ENCODE measurements at places on chromosomes 12 and 14.

DNA sequence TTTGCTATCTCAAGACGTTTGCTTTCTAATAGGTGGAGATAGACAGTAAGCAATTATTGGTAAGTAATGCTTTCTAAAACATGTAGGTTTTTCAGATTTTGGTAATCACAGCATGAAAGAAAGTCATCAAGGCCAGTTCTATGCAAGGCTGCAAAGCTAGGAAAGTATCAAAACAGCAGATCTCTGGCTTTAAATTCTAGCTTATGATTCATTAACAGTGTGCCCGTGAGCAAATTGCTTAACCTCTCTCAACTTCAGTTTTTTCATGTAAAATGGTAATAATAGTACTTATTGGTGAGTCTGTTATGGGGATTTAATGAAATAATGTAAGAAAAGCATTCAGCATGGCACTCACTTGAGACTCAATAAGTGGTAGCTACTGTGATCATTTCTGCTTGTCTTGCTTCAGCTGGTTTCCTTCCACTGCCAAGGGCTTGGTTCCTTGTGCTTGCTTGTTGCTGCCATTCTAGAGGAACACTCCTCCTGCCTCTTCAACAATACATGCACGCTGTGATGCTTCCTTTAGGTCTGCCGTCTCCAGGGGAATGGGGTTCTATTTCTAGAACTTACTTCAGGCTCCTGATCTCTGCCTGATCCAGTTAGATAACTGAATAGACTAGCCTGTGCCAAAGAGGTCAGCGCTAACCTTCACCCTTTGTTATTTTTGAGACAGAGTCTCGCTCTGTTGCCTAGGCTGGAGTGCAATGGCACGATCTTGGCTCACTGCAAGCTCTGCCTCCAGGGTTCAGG is 88.4 kb downstream of the CAND1 start:
- no peak for DNase-seq

DNA sequence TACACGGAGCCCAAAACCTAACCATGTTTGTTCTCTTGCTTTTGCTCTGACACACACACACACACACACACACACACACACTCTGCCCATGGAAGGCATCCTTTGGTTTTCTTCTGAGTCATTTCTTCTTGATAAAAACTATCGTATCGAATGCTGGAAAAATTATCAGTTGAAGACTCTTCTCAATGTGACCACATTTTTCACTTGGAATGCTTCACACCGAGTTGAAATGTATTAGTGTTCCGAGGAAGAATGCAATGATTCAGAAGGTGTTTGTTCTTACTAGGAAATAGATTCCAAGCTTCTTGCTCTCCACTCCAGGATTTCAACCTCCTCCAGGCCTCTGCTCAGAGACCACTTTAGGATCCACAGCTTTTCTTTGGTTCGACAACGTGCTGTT is 226.3 kb downstream of the MON2 start:
- DNase-seq, result no peak

GRCh38 chr12:29226616-29227015 is 77.5 kb downstream of the FAR2 start:
- no peak for DNase-seq

DNA sequence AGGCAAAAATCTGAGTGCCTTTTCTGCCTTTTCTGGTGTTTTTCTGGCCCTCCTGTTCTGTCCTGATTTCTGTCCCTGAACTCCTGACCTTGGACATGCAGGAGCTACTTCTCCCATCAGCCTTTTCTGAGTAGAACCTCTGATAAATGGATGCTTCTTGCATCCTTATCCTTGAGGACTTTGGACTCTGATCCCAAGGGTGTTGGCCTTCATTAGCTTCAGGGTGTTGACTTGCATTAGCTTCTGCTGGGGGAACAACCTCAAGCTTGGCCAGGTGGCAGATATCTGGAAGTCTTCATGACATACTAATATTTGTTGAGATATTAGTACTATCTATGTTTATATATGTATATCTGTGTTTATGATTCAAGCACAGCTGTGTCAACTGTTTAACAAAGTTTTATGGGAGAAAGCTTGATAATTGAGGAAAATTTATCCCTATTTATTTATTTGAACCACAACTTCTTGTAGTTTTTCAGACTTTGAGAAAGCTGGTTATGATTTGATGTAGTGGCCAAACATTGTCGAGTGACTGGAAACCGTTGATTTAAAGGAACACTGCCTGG is 124.3 kb downstream of the CHST11 start:
- no peak for DNase-seq

DNA sequence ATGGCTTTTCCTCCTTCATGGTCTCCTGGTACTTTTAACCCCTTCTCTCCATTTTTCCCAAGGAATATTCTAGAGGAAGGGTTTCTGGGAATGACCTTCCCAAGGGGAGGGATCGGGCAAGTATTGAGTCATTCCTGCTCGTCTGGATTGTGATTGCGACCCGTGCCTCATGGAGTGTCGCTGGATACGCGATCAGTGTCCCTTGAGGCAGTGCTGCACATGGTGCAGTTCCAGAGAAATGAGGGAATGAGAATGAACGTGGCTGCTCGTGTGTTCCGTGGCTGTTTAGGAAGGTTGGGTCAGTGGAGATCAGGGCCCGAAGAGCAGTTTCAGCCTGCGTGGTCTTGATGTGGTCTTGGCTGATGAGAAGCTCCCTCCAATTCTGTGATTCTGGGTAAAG is 234.4 kb downstream of the CACNA1C start:
- DNase-seq, result no peak

- DNase-seq, result no peak
Measured at GRCh38 chr12:122057007-122057735, 21.4 kb upstream of the MLXIP start.

- DNase-seq, result no peak
Measured at GRCh38 chr14:103155010-103155409, 31.7 kb downstream of the TNFAIP2 start.

DNA sequence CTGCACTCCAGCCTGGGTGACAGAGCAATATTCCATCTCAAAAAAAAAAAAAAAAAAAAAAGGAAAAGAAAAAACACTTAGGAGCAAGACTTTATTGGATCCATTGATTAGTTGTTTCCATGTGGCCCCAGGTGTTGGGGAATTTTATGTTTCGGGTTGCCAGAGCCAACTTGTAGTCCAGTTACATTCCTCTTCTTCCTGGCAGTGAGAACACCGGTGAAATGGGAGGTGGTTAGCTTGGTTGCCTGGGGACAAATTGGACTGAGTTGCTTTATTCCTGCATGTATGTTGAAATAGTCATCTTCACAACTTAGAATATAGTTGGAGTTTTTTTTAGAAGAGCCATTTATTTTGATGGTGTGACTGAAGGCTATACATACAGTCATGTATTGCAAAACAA is 12.6 kb downstream of the RCOR1 start:
- no peak for DNase-seq

GRCh38 chr14:91388551-91388975 is 29.1 kb downstream of the CCDC88C start:
- no peak for DNase-seq

GRCh38 chr14:59161561-59162175 is 26.8 kb upstream of the DAAM1 start:
- DNase-seq, result peak; percentile 16

DNA sequence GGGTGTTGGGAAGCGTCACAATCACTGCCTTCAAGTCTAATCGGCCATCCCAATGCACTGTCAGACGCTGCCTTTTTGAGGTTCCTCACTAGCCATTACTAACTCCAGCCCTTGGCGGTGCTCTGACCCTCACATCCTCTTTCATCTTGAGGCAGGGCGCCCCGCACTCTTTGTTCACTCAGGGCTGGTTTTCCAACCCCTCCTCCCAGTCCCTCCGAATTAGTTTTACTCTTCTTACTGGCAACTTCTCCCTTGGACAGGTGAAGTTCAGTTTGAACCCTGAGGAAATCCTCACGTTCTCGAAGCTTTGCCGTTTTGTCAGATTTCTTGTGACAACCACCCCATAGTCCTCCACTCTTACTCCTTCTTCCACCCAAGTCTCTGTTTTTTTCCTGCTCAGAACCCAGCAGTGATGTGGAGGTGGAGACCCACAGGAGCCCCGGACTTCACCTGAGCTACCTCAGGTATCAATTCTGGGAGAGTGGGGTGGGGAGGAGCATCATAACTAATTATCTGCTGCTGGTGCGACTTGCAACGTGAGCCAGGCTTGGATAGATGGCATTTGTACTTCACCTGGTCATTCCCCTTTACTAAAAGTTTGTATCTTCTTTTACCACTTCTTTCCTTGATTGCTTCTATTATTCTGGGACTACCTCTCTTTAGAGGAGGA is 757 bp downstream of the ZC3H10 start:
- peak; percentile 36 for DNase-seq

DNA sequence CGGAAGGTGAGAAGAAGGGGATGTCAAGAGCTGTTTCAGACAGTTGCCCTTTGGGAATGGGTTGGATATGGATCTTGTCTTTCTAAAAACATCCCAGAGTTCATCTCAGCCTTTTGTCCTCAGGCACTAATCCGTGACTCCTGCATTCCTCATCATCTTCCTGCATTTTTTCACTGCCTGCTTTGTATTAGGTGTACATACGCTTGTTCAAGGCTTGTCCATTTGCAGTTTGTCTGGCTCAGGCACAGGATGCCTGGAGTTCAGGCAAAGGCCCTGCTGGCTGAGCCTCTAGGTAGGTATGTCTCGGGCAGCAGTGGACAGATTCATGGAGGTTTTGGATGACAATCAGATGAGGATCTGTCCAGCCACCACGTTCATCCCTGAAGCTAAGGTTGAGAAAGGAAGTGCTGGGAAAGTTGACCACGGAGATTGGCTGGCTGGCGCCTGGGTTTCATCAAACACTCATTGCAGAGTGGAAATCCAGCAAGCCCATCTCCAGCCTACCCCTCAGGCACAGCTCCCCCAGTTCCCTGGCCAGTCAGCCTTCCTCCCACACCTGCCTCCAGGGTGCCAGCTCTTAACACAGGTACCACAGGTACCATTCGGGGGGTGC is 12.4 kb upstream of the TMEM106C start:
- no peak for DNase-seq

GRCh38 chr14:49428076-49428475 is 158.1 kb downstream of the RPS29 start:
- no peak for DNase-seq

DNA sequence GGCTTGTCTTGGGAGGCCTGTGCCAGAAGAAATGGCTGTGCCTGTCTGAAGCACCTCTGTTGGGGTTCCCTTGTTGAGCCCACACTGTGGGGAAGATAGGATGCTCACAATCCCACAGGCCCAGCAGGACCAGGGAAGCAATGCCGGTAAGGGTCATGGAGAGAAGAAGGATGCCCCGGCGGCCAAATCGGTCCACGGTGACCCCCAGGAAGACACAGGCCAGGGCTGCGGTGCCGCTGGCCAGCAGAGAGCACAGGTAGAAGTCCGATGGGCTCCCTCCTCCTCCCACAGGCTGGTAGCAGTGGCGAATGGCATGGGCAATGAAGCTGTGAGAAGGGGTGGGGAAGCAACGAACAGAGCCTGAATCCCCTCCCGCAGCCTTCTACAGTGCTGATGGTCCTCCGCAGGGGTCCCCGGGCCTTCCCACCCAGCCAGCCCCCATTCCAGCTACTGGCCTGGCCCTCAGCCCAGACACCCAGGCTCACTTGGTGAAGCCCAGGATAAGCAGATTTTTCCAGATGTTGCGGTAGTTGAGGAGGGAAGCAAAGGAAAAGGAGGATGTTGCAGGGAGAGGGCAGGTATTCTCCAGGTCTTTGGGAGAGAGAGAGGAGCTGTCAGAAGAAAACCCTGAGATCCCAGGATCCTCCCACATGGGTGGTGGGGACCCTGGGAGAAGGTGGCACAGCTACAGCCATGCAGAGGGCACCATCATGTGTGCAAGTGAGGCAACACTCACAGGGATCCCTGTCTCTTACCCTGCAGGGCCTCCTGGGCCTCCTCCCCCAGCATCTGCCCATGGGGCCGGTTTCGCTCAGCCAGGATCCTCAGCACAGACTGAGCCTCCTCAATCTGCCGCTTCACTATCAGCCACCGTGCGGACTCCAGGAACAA is 5.0 kb downstream of the SLC22A17 start:
- DNase-seq, result peak; percentile 22

DNA sequence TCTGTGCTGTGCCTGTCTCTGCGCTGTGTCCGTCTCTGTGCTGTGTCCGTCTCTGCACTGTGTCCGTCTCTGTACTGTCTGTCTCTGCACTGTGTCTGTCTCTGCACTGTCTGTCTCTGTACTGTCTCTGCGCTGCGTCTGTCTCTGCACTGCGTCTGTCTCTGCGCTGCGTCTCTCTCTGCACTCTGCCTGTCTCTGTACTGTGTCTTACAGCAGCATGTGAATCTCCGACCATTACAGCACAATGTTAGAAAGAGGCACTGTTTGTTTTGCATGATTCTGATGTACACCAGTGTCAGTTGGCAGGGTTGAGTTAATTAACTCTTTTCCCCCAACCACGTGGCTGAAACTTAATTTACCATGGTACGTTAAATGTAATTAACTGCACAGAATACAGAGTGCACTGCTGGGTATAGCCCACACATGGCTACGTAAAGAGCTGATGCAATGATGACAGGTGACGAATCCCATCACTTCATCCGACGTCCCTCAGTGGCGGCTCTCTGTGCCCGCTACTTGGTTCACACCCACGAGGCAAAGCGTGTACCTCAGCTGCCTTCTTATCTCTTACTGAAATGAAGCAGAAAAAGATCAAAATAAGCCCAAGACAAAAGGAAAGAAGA is 127.7 kb upstream of the SFSWAP start:
- DNase-seq, result no peak

DNA sequence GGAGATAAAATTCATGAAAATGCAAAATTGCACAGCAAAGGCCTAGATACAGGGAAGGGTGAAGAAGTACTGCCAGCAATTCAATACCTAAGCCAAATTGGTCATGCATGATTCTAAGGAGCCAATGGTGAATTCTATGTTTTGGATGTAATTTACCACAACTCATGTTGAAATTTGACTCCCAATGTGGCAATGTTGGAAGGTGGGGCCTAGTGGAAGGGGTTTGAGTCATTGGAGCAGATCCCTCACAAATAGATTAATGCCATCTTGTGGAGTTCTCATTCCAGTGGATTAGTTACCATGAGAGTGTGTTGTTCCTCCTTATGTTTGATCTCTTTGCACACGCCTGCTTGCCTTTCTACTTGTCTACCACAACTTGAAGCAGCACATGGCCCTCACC is 194.0 kb upstream of the ALG10 start:
- DNase-seq, result no peak

- DNase-seq, result peak; percentile 76
Measured at GRCh38 chr12:121990692-121991603, 30.7 kb upstream of the BCL7A start.

- DNase-seq, result no peak
Measured at GRCh38 chr12:23169696-23170013, 544.7 kb downstream of the ETNK1 start.

DNA sequence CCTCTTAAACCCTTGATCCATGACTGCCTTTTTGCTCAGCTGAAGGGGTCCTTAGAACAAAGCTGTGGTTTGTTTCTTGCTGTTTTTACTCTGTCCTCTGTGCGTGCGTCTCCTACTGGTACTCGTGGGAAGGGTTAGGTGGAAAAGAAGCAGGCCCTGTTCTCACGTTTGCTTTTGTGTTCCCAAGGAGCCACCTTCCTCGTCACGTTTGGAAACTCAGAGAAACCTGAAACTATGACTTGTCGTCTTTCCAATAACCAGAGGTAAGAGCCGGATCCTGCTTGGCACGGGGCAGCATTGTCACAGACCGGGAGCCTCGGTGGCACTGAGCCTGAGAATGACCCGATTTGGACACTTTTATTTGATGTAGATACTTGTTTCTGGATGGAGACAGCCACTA is 13.1 kb downstream of the ZFYVE21 start:
- no peak for DNase-seq
